ENCODE measurements at places on chromosomes 4 and X. TPM values are rescaled to one million over a fixed set of nuclear protein-coding genes. Genes with fewer than 3 reads are reported as not detected.

GRCh38 chrX:56811599-56811998 lies 82.6 kb downstream of the NBDY start:
- DNase-seq = no peak

- no peak for DNase-seq
Measured at GRCh38 chr4:154344686-154345085, 146.9 kb downstream of the DCHS2 start.

DNA sequence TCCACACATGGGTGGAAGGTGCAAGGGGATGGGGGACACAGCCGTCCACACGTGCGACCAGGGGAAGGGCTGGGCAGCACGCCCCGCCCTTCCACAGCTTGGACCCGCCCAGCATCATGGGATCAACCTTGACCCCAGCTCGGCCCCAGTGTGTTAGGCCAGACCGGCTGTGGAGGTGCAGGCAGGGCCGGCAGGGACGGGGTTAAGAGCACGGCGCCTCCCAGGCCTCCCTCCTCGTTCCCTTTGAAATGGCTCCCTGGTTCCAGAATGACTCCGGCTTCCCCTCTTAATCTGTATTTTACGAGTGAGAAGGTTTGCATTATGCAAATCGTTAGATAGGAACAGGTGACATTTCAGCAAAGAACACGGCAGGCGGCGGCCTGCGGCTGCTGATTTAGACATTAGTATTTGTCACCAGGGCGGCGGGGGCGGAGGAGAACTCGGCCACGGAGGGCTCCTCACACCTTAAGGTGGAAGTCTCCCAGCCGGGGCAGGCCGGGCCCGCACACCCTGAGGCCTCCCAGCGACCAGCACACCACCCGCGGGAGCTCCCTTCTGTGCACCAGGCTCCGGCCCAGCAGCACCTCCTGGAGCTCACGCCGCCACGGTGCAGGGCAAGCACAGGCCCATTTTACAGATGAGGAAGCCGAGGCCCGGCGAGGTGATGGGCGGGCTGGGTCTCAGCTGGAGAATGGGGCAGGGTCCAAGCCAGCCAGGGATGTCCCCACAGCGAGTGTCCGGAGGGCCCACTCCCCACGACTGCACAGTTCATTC lies 116.1 kb downstream of the FAM53A start:
- DNase-seq = no peak

DNA sequence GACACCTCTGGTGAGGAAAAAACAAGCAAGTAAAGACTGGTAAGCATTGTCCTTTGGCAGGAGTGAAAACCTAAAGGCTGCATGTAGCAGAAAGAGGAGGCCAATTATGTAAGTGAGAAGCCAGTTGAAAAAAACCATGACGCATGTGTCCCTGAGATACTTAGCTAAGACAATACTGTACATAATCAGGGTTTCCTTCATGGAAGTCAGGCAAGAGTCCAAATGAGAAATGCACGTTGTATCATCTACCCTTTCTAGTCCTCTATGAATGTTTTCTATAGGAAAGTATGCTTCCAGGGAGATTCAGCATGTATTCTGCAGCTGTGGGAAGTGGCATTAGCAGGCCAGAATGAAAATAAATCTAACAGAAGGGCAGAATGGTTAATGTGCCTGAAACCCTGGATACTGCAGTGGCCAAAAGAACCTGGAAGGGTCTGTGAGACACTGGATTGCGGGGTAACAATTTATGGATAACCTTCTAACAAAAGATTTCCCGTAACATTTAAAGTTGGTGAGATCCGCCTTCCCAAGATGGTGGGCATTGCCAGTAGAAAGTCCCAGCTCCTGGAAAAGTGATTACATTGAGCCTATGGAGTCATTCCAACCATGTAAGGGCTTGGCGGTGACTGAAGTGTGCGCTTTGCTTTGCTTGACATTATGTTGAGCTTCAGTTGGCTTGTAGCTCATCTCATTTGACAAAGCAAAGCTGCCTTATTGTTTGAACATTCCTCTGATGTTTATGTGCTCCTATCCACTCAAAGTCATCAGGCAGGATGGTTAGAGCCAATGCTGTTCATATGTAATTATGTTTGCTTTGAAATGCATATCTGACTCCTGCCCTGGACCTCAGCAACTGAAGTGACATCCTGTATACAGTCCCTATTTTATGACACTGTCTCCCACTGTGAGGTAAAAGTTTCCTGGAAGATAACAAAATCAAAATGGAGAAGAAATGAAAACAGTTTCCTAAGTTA lies 200.4 kb downstream of the ARHGAP24 start:
- no peak for DNase-seq

- no peak for DNase-seq
Measured at GRCh38 chr4:88060431-88060830, 53.0 kb downstream of the PKD2 start.

- DNase-seq = no peak
Measured at GRCh38 chrX:71191248-71191647, 31.8 kb upstream of the GJB1 start.

Gene BBS12
- 4.1 TPM for total RNA-seq

Gene FAT1
- 172 TPM for total RNA-seq

Gene TEX13C
- total RNA-seq = not detected

Gene MAPK10
- 45.0 TPM for total RNA-seq

Gene CHRDL1
- total RNA-seq = 8.1 TPM
